ENCODE measurements at places on chromosomes 11 and 22.

GRCh38 chr11:17743026-17743807, 8.6 kb downstream of the KCNC1 start:
- DNase-seq: no peak

- DNase-seq: no peak
Measured at GRCh38 chr22:22430111-22430820, 78.3 kb downstream of the ZNF280B start.

- DNase-seq: no peak
Measured at GRCh38 chr11:73216465-73216864, 1.6 kb upstream of the P2RY2 start.

GRCh38 chr11:16777613-16777975, 39.1 kb downstream of the C11orf58 start:
- no peak for DNase-seq

GRCh38 chr11:124877910-124878758, 12.9 kb downstream of the ROBO3 start:
- no peak for DNase-seq

DNA sequence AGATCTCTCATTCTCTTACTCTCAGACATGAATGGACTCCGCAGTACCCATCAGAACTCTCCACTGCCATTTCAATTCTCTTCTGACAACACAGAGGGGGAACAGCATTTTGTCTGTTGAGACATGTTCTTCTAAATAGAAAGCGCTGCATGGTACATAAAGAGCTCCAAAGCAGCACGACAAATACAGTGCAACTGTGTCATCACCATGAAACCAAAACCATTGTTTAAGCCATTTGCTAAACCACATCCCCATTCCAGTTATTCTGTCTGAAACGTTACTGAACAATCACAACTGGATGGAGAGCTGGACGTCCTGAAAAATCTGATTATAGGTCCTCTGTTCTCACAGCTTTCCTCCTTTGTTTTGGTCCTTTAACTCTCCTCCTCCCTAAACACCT, 17.9 kb upstream of the TENM4 start:
- DNase-seq: no peak

DNA sequence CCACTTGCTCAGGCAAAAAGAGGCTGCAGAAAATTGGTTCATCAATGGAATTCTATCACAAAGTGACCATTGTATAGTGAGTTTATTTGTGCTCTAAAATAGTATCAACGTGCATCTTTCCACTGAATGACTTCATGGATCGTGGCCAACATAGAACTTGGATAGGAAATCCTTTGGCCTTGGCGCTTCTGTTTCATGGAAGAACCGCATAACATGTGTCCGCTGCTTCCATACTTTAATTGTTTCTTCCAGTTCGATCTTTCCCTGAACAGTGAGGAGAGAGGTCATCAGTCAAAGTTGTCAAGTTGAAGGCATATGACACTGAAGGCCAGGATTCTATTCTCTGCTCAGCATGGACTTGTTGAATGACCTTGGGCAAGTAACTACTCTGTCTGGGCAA, 4.5 kb downstream of the NDUFA6 start:
- no peak for DNase-seq

DNA sequence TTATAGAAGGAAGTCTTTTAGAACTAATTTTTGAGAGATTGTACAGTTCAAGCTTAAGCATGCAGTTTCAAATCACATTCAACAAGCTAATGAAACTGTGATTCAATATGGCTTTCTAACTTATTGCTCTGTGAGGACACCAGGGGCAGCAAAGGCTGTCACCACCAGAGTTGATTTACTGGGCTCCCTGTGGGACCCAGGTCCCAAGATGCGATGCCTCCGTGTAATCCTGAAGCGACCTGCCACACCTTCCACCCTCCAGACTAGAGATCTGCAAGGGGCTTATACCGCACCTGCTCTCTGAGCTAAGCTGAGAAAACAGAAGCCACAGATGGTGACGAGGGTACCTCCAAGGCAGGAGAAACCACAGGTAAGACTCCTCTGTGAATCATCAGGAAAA, 918 bp upstream of the OR51Q1 start:
- no peak for DNase-seq

GRCh38 chr11:119422809-119423508, at the start of gene THY1:
THY1 (minus strand) TSS chr11:119423172; CDS start chr11:119420905, 2,267 bp downstream.
- no peak for DNase-seq

GRCh38 chr11:74069146-74070046, 60.5 kb upstream of the UCP3 start:
- no peak for DNase-seq

DNA sequence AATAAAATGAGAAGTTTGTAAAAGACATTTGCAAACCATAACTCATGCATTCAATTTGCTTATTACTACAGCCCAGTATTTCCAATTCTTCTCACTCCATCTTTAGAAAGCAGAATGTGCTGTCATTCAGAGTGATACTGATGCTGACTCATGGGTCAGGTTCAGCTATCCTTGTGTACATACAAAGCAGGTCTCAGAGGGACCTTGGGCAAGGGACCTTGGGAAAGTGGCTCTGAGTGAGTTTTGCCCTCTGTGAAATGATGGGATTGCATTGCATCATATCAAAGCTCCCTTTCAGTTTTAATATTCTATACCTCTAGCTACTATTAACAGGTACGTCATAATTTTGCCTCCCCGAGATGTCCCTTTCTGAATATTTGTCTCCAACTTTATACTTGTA, 848.7 kb downstream of the OPCML start:
- DNase-seq: no peak

DNA sequence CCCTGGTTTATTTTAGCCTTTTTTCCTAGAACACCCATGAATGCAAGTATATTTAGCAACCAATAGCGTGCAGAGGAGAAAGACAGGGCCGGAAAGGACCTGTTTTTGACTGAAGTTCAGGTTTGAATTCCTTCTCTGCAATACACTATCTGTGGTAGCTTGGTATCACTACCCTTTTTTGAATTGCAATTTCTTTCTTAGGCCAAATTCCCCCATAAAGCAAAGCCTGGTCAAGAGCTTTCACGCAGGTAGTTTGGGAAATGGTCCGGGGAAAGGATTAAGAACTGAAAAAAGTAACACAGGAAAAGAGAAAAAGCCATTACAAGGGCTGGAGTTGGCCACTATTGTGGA, 38.8 kb upstream of the PAMR1 start:
- DNase-seq: no peak

GRCh38 chr11:110599207-110599606, 113.0 kb downstream of the ARHGAP20 start:
- no peak for DNase-seq

DNA sequence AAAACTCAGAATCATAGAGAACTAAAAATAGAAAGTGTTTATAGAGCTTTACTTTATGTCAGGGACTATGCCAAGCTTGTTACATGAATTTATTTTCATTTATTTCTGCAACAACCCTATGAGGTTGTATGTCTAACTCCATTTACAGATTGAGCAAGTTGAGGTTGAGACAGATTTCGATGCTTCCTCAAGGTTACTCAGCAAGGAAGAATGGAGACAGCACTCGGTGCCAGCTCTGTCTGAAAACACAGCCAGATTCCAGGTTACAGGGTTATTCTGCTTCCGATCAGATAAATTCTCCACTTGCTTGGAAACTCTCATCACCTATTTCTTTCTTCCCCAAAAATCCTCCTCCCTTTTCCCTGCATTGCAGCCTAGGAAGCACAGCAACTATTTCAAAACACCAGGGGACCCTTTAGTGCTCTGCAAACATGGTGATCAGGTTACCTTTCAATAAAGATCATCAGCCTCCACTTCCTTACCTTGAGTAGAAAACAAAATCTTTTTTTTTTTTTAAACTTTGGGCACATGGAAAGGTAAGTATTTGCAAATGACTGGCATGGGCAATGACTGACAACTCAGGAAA, 7.0 kb downstream of the MMP3 start:
- no peak for DNase-seq

- no peak for DNase-seq
Measured at GRCh38 chr11:79062814-79063762, 377.7 kb downstream of the TENM4 start.

DNA sequence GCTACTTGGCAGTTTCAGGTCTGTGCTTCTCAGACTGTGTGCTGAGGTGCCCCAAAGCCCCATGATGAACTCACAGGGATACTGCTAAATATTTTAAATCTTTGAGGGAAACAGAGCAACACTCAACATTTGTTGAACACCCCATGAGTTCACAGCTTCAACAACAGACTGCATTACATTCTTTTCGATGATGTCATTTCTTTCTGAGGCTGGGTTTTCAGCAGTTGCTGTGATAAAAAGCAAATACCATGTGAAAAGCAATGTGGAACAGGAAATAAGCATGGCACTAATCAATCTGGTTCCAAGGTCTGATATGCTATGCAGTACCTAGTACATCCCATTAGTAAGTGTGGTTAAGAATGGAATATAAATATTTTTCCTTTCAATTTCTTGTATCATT, 82.7 kb downstream of the RPL27A start:
- no peak for DNase-seq

GRCh38 chr11:43972366-43972765, 29.9 kb downstream of the C11orf96 start:
- DNase-seq: no peak

- DNase-seq: no peak
Measured at GRCh38 chr11:27471589-27472397, 797 bp downstream of the LGR4 start.

GRCh38 chr11:44727373-44728287, 868 bp downstream of the TSPAN18 start:
- no peak for DNase-seq

DNA sequence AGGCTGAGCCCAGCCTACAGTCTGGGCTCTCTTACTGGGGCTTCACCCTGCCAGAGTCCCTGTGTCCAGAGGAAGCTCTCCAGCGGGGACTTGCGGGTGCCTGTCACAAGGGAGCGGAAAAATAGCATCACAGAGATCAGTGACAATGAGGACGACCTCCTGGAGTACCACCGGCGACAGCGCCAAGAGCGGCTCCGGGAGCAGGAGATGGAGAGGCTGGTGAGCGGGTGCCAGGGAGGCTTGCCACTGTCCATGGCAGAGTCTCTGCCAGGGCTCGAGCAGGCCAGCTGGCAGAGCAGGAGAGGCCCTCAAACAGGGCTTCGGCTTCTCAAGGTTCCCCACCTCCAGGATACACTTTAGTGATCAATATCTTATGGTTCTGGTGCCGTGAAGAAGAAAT, 21.0 kb downstream of the PHLDB1 start:
- DNase-seq: no peak

- DNase-seq: no peak
Measured at GRCh38 chr22:44963832-44964721, 45.7 kb downstream of the PHF21B start.

DNA sequence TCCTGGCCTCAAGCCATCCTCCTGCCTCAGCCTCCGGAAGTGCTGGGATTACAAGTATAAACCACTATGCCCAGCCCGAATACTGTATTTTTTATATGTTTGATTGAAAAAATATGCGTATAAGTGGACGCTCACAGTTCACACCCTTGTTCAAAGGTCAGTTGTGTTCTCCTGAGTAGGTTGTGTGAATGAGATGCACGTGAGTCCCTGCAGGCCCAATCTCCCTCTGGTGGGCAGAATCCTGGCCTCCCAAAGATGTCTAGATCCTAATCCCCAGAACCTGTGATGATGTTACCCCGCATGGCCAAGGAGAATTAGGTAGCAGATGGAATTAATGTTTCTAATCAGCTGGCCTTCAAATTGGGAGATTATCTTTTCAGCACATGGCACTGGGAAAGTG, 41.9 kb downstream of the CTTN start:
- no peak for DNase-seq

DNA sequence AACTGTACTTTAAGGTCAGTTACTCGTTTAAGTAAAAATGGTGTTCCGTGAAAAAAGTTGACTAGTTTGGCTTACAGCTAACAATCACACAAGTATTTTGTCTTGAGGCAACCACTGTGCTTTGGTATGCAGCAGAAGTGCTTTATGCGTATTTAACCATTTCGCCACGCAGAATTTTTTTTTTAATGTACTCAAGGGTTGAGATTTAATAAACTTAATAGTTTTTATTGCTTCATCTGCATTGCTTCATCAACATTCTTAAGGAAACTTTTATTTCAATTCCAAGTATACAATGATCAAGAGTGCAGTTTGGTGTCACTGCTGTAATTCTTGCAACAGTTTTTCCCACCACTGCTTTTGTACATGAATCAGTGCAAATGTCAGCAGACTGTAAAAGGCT, 66.4 kb downstream of the ZNRF3 start:
- no peak for DNase-seq

DNA sequence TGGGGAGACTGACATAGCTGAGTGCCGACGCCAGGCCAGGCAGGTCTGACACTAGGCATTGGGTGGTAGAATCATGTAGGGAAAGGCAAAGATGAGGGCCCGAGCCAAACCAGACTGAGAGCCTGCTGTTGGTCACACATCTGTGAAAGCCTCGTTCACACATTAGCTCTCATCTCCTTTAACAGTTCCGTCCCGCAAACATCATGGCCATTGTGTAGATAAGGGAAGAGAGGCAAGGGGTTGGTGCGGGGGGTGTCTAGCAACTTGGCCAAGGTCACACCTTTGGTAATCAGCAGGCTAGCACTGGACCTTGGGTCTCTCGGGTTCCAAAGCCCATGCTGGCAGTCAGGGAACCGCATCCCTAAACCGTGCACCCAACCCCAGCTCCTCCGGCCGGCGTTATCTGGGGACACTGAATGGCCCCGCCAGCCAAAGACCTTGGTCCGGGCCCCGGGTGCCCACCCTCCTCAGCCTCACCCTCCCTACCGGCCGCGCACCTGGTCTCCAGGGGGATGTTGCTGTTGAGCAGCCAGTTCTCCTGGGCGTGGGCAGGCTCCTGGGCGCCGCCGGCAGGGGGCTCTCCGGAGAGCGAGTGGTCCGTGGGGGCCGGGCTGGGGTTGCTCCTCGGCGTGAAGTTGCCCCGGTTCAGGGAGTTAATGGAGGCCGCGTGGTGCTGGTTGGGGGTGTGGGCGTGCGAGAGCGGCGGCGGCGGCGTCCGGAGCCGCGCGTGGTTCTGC, 328.3 kb upstream of the NARS2 start:
- DNase-seq: no peak

GRCh38 chr22:29663180-29663821, 56.5 kb upstream of the CABP7 start:
- DNase-seq: no peak

- DNase-seq: no peak
Measured at GRCh38 chr11:106276859-106277436, 199.5 kb downstream of the AASDHPPT start.

GRCh38 chr22:48902001-48902869, 925.4 kb downstream of the BRD1 start:
- no peak for DNase-seq

GRCh38 chr11:68565768-68566167, 105.2 kb downstream of the PPP6R3 start:
- DNase-seq: no peak

GRCh38 chr11:87604350-87604749, 566.6 kb downstream of the TMEM135 start:
- DNase-seq: no peak

- no peak for DNase-seq
Measured at GRCh38 chr11:116357784-116358544, 414.8 kb downstream of the BUD13 start.

- no peak for DNase-seq
Measured at GRCh38 chr11:15641271-15642045, 526.7 kb downstream of the INSC start.

- DNase-seq: no peak
Measured at GRCh38 chr11:6705905-6706535, 22.9 kb upstream of the MRPL17 start.

GRCh38 chr22:32361257-32361656, 3.6 kb downstream of the RFPL3 start:
- DNase-seq: no peak
